NCI-H2227 treated with DMSO at 0.1 percent for 48 hours (cell line): ENCODE measurements at places on chromosomes 6 and 20.

DNA sequence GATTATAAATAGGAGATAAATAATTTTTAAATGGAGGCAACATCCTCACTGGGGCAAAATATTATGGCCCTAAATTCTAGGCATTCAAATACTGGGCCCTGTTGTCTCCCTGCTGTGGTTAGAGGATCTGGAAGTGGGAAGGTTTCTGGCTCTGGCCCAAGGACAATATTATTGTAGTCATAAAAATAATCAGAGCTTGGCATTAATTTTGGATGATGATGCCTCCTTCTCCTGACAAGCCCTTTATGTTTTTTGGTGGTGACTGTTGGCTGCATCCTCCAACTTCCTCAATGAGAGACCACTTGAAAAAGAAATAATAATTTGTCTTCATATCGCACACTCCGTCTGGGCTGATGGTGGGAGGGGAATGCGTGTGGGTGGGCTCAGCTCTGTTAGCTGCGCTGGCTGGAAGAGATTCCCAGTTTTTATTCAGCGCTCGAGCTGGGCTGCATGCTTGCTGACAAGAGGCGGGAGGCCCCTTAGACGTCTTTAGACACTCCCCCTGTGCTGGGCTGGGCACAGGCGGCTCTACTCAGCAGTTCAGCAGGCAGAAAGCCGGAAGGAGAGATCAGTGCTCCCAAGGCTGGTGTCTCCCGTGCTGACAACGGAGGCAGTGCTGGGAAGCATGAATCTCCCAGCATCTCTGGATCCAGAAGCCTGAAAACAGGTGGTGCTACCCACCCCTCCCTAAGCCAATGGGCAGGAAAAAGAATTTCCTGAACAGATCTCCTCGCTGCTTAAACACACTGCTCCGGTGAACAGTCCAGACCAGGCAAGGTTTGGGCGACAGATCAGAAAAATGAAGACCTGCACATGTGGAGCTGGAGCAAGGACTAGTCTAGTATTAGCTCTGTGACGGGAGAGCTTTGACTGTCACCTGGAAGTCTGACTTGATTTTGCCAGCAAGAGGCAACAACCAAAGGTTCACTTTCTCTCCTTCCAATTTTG, 97.7 kb downstream of the SYCP2 start:
- peak; percentile 95 for DNase-seq

- no peak for DNase-seq
Measured at GRCh38 chr20:23325107-23325506, 25.5 kb upstream of the NXT1 start.

DNA sequence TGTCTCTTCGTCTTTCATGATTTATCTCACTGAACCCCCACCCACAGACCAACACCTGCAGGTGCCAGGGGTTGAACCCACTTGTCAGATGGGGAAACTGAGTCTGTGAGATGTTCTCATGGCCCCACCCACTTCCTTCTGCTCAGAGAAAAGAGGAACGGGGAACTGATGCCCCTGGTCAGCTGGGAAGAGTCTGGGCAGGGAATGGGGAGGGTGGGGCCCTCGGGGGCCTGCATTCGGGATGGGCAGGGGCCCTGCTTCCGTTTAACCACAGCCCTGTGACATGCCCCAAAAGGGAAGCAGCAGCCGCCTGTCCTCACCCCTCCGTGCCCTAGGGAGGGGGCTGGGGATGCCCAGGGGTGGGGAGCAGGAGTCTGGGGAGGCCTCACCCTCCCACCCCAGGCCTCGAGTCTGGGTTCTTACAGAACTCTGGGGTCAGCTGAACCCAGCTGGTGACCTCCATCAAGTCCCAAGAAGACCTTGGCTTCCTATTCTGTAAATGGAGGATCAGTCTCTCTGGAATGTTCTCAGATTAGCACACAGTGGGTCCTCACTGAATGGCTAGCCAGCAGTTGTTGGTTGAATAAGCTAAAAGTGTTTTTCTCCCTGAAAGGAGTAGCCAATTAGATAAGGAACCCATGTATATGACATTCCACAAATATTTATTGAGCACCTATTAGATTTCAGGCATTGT, 81.5 kb downstream of the CEBPB start:
- DNase-seq: no peak

DNA sequence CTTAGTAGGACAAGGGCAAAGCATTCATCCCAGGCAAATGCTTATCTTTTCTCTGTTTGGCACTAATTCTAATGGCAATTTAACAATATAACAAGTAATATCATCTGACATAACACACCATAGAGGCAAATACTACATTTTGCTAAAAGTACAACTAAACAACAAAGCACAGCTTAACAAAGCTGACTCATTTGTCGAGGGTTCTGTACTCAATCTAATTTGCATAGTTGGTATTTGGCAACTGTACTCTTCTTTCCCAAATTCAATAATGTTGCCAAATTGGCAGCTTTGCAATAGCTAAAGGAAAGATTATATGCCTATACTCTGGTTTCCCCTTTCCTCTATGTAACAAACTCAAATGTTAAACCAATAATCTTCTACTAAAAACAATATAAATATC, 461.0 kb downstream of the PKHD1 start:
- no peak for DNase-seq

- DNase-seq: no peak
Measured at GRCh38 chr6:32113386-32114352, 4.5 kb upstream of the TNXB start.

- no peak for DNase-seq
Measured at GRCh38 chr6:56795466-56796195, 152.9 kb upstream of the DST start.

DNA sequence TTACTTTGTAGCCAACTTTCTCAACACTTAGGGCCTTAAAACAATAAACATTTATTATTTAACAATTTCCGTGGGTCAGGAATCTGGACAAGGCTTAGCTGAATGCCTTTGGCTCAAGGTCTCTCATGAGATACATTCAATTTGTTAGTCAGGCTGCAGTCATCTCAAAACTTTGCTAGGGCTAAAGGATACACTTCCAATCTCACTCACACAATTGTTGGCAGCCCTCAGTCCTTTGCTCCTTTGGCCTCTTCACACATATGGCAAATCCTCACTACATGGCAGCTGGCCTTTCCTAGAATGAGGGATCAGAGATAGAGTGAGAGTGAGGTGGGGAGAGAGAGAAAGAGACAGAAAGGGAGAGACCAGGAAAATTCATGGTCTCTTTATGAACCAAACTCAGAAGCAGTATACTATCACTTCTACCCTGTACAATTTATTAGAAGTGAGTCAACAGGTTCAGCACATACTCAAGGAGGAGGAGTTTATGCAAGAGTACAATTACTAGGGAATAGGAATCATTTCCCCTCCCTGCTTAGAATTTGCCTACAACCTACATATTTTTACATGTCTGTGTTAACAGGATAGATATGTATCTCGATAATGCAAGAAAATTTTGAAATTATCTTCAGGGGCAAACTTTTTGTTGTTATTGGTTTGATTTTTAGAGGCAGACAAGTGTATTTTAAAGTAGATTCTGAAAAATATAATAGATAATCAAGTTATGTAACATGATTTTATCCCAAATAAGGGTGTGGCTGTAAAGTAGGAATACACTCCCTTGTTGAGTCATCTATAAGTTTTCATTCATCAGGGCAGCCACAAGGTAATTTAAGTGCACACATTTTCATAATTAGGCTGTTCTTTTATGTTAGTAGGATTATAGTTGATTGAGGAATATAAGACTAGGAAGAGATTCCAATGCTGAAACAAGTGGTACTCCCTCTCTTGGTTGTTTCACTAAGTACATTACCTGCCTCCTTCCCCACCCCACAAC, 85.9 kb upstream of the HMGCLL1 start:
- no peak for DNase-seq

DNA sequence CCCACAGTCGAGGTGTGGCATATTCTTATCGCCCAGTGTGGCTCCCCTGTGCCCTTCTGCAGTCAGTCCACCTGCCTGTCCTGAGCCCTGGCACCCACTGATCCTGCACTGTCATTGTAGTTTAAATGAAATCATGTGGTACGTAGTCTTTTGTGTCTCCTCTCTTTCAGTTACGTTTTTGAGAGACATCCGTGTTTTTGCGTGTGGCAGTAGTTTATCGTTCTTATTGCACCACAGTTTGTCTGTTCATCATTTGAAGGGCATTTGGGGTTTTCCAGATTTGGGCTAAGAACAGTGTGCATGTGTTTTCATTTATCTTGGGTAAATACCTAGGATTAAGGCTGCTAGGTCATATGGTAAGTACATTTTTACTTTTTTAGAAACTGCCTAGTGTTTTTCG, 49.3 kb downstream of the SPATA2 start:
- no peak for DNase-seq

DNA sequence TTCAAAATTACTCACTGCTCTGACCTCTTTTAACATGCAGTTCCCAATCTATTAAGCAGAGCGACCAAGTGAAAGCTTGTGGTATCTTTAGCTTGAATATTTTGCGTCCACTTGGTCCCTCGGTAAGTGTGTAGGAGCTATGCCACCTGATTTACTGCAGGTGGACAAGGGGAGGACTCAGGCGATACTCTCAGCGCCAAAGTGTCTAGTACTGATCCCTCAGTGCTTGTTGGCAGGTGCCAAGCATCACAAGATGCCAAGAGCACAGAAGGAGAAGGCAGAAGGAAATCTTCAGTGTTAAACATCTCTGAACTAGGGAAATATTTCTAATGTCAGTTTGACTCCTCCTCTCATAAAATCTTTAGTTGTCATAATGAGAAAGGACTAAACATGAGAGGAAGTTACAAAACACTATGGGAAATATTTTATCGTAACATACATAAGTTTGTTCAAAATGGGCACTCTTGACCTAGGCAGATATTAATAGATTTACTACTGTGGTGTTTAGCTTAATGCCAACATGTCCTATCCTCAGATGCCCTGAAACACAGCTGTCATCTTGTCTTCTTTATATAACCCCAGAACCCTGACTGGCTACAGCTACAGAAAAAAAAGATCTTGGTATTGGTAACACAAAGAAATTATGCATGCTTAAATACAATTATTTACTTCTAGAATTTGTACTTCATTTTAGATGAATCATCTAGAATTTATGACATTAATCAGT, 19.5 kb downstream of the NHLRC1 start:
- DNase-seq: no peak

- no peak for DNase-seq
Measured at GRCh38 chr6:25715794-25716193, 38.7 kb upstream of the SLC17A4 start.

GRCh38 chr6:63690221-63690620, 54.6 kb downstream of the PHF3 start:
- DNase-seq: no peak

DNA sequence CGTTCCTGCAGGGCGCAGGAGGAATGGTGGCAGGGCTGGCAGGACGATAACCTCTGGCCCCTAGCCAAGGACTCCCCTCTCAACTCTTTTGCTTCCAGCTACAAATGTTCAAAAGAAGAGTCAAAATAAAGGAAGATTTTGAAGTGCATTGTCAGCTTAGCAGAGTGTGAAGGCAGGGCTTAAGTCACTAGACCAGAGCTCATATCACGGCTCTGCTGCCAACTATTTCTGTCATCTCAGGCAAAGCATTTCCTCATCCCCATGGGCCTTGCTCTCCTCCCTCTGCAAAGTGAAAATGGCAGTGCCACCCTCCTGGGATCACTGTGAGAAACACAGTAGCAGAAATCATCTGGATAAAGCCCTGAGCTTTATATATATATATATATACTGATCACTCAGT, 36.7 kb downstream of the CFAP61 start:
- no peak for DNase-seq

DNA sequence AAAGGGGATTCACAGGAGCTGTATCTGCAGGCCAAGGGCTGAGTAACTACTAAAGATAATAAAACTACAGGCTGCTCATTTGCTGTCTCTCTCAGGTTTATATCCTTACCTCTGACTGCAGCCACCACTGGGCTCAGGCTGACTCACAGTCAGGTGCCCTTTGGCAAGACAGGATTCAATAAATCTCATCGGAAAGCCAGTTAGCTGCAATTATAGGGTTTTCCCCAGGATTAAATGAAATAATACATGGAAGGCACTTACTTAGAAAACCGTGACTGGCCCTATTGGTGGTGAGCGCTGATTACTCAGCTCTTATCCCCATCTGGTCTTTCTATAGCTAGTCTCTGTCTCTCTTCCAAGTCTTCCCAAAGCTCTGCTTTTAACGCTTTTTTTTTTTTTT, 26.4 kb downstream of the RMND1 start:
- DNase-seq: no peak

- DNase-seq: peak; percentile 30
Measured at GRCh38 chr20:36887752-36888090, 11.8 kb downstream of the TLDC2 start.
